ENCODE measurements at places on chromosomes 12 and 14. TPM values are rescaled to one million over a fixed set of nuclear protein-coding genes. Genes with fewer than 3 reads are reported as not detected.

DNA sequence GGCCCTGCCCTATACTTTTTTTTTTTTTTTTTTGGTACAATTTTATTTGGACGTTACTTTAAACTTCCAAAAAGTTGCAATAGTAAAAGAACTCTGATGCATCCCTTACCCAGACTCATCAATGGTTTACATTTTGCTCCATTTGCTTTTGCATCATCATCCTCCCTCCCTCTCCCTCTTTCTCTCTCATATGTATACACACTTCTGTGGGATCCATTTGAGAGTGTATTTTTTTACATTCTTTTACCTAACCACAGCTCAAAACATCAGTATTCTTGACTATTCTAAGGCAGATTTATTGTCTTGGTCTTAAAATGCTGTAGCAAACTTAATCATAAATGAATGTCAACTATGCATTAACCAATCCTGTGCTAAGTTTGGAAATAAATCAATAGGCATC is 111.6 kb downstream of the PRICKLE1 start:
- no peak for DNase-seq

- no peak for DNase-seq
These were observed 217.7 kb downstream of the AACS start for GRCh38 chr12:125282921-125283320.

- no peak for DNase-seq
These were observed 1.4 kb downstream of the ACTN1 start for GRCh38 chr14:68977718-68978171.

DNA sequence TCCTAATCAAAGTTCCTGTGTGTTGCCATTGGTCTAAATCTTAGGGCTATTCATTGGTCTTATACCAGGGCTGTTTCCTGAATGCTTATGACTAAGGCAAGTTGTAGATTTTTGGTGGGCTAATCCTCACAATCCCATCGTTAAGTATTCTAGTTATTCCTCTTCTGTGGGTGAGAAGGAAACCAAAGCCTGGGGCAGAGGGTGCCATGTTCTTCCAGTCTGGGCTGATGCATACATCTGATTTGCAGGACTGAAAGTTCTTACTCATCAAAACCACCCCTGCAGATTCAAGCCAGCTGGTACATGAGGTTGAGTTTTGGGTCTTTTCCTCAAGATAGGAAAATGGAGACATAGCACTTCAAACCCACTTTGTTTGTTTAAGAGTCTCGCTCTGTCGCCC is 25.7 kb downstream of the PPP1CC start:
- DNase-seq: no peak

GRCh38 chr12:121787063-121788025 is 6.1 kb downstream of the RHOF start:
- DNase-seq: no peak

- DNase-seq: no peak
These were observed 98.2 kb upstream of the GSC start for GRCh38 chr14:94867946-94868771.

DNA sequence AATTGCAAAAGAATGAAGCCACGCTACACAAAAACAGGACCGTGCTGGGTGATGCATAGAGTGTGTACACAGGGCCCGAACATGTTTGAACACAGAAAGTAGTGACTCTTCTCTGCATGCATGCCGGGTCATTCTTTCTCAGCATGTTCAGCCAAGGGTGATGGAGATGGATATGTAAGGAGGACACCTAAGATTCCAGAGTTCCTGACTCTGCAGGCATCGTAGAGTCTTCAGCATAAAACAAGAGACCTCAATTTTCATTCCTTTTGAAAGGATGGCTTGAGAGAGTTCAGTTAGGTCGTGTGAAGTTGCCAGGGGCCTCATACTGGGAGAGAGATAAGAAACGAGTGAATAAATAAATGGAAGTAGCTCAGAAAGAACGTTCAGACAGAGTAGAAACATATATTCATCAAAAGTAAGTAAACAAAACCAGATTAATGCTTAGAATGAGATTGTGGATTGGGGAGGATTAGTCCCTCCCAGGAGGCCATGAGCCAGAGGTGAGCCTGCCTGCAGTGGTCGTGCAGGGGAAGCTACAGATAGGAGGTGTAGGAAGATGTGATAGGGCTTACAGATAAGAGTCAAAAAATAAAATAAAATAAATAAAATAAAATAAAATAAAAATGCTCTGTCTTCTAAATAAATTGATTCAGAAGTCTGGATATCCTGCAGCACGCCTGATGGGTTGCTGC is 27.6 kb upstream of the SEL1L start:
- DNase-seq: peak; percentile 20

- DNase-seq: no peak
These were observed 39.6 kb downstream of the RHOF start for GRCh38 chr12:121753844-121754264.

The OVCH1 gene
- total RNA-seq: 0.37 TPM

The TAS2R13 gene
- 14.3 TPM for total RNA-seq

The PELI2 gene
- 15.9 TPM for total RNA-seq

The ETFBKMT gene
- total RNA-seq: 5.7 TPM
